ENCODE measurements at places on chromosomes 2 and 18.
A peak's percentile ranks its signal among the peaks of the same experiment; 100 is the strongest.

- DNase-seq: no peak
Measured at GRCh38 chr18:72674710-72675109, 130.6 kb upstream of the CBLN2 start.

DNA sequence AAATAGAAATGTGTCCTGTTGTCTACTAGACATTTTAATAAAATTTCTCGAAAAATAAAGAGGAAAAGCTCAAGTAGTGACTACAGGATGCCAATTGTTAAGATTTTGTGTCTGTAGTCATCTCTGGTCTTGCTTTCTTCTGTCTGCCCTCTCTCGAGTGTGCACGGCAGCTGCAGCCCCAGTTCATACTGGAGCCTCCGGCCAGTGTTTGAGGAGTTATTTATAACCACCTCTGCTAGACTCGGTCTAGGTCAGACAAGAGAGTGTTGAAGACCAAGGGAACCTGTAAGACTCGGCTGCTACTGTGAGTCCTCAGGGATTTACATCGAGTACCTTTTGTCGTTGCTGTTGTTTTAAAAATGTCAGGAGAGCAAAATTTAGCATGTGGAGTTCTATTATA is 810.1 kb upstream of the POU3F3 start:
- no peak for DNase-seq

DNA sequence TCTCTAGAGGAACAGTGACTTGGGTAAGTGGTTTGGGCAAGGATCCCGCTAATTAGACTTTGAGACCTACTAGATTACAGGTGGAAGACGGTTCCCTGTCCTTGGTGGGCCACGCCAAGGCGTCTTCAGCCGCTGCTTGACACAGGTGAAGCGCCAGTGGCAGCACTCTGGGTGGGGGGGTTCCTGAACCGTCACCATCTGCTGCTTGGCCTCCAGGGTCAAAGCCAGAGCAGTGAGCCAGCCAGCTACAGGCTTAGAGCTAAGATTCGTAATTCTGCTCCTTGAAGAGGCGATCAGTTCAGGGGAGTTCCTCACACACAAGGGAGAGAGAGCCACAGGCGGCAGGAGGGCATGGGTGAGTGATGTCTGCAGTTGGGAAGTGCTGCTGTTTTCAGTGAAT is 39.4 kb upstream of the RBM44 start:
- DNase-seq: no peak

DNA sequence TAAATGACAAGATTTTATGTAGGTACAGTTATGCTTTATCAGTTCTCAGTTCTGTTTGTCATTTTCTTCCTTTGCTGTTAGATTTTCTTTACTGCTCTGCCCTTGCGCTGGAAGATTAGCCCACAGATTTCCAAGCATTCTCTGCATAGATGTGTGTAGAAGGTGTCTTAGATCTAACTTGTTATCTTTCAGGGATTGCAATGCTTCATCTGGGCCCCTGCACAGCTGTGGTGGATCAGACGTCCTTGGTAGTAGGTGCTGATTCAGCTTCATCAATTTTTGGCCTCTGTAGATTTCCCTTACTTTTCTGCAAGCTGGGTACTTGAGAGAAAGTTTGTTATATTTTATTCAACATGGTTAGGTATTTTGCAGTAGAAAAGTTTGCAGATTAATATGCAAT is 115.3 kb upstream of the LINC00305 start:
- DNase-seq: no peak

DNA sequence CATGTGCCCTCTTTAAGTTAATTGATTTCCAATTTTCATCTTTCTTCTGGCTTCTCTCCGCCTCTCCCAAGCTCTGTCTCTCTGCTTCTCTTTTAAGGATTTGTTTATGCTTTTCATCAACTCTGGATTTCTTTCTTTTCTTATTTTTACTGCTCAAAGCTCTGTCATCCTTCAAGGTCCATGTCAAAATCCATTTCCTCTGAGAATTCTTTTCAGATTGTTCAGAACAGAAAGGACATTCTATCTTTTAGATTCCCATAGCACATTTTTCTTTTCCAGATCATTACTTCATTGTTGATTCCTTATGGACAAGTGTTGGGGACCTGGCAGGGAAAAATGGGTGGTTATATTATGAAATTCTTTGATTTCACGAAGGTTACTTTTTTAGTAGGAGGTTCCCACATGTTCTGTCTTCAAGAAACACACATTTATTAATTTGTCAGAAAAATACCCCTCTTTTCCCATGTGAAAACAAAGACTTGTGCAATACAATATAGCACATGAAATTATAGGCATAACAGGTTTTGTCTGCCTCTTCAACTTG is 12.3 kb downstream of the PMAIP1 start:
- no peak for DNase-seq

DNA sequence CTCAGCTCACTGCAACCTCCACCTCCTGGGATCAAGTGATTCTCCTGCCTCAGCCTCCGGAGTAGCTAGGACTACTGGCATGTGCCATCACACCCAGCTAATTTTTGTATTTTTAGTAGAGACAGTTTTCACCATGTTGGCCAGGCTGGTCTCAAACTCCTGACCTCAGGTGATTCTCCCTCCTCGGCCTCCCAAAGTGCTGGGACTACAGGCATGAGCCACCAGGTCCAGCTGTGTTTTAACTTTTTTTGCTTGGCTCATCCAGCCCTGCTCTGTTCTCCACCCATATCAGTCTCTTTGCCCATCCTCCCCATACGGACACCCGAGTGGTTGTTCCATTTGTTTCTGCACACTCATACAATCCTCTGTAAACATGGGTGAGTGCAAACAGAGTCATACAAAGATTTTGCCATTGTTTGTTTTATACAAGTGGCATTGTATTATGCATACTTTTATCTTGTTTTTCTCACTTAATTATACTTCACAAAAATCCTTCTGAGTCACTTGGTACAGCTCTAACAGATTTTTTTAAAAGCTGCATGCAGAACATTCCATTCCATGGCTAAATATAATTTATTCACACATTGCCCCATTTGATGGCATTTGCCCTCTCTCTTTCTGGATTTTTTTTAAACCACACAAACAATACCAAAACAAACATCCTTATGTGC is 5.3 kb downstream of the APOB start:
- no peak for DNase-seq

- DNase-seq: no peak
Measured at GRCh38 chr2:195456771-195457170, 200.3 kb upstream of the SLC39A10 start.

GRCh38 chr18:43049021-43049420 is 66.5 kb downstream of the RIT2 start:
- DNase-seq: no peak

DNA sequence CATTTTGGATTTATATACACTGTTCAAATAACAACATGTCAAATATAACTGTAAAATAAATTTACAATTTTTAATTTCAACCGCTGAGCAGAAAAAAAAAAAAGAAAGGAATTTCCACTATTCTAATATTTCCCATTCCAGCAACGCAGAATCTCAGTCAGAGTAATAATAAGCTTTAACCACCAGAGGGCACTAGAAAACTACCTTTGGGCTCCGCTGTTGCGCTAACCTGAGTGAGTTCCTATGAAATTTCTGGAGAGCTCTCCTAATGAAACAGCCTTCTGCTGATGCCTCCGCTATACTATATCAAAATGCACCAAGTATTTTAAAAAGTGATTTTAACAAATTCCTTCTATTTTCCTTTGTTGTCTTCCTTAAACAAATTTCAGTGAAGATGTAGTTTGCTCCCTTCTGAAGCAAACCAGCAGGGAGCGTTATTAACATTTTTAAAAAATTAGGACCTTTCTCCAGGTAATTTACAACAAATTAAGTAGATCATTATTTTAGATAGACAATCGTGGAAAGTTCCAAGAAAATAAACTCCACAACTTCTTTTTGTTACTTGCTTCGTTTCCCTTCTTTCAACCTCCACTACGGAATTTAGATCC is 23.0 kb downstream of the ERMN start:
- no peak for DNase-seq

DNA sequence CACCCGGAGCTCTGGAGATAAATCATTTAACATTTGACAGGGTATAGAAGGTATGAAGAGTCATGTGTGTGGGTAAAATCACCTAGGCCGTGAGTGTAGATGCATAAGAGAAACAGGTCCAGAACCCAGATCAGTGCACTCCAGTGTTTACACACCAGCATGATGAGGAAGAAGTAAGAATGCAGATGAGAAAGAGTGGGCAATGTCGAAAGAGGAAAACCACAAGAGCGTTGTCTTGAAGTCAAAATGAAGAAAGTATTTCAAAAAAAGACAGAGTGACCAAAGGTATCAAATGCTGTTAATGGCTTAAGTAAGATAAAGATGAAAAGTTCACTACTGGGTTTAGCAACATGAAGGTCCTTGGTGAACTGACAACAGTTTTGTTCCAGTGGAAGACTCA is 32.0 kb upstream of the PLB1 start:
- no peak for DNase-seq

- no peak for DNase-seq
Measured at GRCh38 chr18:46821856-46822711, 65.2 kb upstream of the ST8SIA5 start.

GRCh38 chr2:162153608-162154224 is 1.7 kb upstream of the GCG start:
- peak; percentile 29 for DNase-seq

- DNase-seq: no peak
Measured at GRCh38 chr2:71965530-71965929, 182.1 kb downstream of the CYP26B1 start.

- DNase-seq: no peak
Measured at GRCh38 chr2:203261326-203262159, 22.7 kb downstream of the CYP20A1 start.
